ENCODE measurements at places on chromosomes 2 and 18.

DNA sequence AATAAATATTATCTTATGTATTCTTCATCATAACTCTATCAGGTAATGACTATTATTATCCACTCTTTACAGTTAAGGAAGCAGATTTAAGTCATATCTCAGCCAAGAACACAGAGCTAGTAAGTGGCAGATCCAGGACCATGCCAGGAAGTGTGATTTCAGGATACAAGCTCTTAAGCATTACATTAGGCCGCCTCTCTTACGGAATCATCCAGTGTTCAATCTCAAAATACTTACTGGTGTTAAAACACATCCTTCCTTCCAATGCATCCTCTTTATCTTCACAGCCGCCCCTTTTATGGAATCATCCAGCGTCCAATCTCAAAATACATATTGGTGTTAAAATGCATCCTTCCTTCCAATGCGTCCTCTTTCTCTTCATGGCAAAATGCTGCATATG, 14.7 kb upstream of the RGPD4 start:
- DNase-seq: no peak

DNA sequence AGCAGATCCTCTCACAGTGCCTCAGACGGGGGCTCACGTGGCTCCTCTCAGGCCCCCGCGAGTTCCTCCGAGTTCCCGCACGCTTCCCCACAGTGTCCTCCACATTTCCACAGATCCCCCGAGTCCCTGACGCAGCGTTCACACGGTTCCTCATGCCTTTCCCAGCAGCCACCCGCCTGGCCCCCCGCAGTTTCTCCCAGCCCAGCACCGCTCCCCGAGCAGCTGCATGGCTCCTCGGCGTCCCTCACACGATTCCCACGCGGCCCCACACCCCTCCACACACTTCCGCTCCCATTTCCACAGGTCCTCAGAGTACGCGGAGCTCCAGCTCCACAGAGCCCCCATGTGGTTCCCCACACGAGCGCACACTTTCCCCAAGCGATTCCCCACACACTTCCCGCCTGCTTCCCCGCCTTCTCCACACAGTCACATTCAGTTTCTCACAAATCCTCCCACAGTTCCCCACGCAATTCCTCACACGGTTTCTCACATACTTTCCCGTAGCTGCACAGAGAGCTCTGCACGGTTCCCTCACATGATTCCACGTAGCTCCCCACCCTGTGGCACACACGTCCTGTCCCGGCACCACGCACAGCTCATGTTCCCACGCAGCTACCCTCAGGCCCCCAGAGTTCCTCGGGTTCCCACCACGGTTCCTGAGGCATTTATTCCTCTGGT, 39.9 kb downstream of the KIF1A start:
- no peak for DNase-seq

- DNase-seq: no peak
These were observed 173.1 kb downstream of the LCLAT1 start for GRCh38 chr2:30620102-30620501.

- no peak for DNase-seq
These were observed 40.2 kb downstream of the HDAC4 start for GRCh38 chr2:239360421-239361310.

GRCh38 chr18:79965119-79965902, 868 bp downstream of the HSBP1L1 start:
- DNase-seq: peak; percentile 59

DNA sequence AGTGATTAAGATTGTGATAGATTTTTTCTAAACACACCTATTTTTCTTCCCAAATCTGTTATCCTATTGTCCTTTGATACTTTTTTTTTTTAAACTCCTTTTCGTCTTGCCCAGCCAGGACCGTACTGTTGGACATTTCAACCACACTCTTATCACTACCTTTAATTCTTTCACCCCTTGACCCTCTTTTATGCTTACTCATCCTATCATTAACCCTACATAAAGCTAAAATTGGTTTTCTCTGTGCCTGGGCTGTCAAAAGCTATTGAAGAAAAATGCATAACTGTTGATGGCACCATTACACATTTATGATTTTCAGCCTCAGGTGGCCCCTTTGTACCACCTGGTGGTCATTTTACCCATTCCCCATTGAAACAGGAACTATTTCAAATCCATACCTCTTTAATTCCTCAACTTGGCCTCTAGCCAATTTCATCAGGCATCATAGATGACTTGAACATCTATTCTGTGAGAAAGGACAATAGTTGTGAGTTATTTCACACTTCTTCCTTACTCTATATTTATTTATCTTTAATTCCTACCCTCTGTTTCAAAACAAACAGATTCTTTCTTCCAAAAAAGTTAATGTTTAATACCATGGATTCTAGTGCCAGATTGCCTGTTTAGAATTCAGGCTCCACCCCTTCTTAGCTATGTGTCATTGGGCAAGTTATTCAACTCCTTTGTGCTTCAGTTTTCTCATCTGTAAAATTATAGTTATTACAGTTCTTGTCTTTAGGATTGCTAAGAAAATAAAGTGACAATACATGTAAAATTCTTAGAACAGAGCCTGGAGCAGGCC, 258.6 kb downstream of the CAMKMT start:
- DNase-seq: no peak

- no peak for DNase-seq
These were observed 49.1 kb downstream of the MFSD6 start for GRCh38 chr2:190457256-190457655.

DNA sequence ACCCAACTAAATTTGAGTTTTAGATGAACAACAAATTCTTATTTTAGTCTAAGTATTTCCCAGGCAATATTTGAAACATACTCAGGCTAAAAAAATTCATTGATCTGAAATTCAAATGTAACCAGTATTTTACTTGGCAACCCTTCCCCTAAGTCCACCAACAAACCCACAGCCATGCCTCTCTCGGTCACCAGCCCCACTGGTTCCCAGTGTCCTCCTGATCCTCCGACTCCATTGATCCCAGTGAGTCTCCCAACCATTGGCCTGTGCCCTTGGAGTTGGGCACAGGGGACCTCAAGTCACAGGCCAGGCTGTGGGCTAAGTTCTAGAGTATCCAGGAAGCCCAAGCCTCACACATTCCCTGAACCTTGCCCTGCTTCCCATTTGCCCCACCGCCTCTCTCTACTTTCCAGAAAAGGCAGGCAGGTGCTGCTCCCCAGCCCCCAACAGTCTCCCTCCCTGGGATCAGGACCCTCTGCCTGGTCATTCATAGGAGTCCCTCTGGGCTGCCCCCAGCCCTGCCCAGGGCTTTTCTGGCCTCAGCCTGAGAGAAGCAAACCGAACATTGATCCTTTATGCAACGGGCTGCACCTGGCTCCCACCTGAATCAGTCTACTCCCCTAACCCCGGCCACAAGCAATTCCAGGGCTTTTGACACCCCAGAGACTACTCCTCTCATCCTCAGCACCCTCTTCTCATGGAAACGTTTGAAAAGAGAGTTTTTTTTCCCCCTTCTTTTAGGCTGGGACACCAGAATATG, 81.3 kb downstream of the HS1BP3 start:
- no peak for DNase-seq

GRCh38 chr2:149160195-149160594, 121.7 kb downstream of the LYPD6B start:
- DNase-seq: no peak

- DNase-seq: no peak
These were observed 1468.4 kb upstream of the NXPH2 start for GRCh38 chr2:140248623-140249022.

DNA sequence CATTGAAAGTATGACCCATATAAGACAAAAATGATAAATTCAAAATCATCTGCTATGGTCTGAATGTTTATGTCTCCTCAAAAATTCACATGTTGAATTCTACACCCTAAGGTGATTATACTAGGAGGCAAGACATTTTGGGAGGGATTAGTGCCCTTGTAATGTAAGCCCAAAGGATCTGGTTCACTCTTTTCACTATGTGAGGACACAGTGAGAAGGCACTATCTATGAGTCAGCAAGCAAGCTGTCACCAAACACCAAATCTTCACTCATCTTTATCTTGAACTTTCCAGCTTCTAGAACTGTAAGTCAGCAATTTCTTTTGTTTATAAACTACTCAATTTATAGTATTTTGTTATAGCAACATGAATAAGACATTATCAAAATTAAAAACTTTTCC, 284.7 kb upstream of the ZC3H15 start:
- DNase-seq: no peak

GRCh38 chr2:18373081-18373480, 187.4 kb downstream of the RDH14 start:
- DNase-seq: no peak

- DNase-seq: no peak
These were observed 299.0 kb downstream of the NDUFA10 start for GRCh38 chr2:239726091-239726591.

- DNase-seq: no peak
These were observed 108.4 kb upstream of the CDC42EP3 start for GRCh38 chr2:37779611-37780386.

GRCh38 chr2:134897932-134898331, 20.7 kb upstream of the CCNT2 start:
- peak; percentile 7 for DNase-seq

DNA sequence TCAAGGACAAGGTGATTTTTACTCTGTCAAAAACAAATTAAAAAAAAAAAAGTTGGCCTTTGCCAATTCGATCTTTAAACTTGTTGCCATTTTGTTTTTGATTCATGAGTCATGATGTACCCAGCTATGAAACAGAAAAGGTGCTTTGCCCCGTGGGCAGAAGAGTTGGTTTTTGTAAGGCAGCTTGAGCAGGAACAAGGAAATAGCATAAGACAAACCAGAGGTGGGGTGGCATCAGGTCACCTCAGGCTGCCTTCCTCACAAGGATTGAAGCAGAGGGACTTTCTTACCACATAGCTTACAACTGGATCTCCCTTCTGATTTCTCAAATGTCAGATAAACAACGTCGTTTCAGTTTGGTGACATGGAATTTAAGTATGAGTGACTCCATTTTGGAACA, 123.8 kb downstream of the ARL4C start:
- no peak for DNase-seq

DNA sequence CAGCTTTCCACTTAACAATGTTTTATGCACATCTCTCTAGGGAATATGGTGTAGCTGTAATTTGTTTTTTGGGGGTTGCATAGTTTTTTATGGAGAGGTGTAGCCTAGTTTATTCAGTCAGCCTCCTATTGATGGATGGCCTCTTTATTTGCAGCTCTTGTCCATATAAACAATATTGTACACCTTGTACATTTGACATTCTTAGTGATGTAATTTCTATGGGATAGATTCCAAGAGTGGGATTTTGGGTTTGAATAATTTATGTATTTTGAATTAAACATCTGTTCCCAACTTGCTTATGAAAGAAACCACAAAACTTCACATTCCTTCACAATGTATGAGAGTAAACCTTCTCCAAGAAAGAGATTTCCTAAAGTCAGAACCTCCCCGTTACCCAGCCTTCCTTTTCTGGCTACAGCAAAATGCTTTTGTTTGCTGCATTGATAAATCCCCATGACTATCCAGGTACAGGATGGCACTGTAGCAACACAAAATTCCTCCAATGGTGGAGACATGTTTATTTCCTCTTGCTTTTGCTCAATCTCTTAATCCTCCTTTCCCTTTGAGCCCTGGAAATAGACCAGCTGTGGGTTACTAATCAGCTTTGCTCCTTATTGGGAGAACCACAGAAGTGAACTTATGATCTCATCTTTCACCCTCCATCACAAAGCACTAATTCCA, 58.4 kb upstream of the GALR1 start:
- no peak for DNase-seq

- DNase-seq: no peak
These were observed 51.3 kb downstream of the RNF144A start for GRCh38 chr2:6968319-6969100.

DNA sequence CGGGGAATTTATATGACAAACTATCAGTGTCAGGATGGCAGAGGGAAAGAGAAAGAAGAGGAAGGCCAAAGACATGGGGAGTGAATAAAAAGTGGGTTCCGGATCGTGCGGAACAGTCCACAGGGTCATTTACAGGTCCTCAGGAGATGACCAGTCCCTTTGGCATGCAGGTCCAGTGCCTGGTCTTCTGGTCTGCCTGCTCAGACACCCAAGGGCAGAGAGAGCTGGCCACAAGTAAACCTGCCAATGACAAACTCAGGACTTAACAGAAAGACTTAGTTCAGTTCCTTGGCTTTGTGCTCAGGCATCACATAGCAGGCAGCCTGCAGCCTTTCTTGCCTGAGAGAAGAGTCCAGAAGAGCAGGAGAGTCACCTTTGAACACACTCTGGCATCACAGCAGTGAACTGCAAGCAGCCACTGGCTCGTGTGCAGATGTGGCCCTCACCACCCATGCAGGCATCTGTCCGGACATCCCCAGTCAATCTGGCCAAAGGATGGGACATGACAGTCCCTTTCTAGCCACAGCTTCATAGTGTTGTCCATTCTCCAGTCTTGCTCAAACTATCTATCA, 14.0 kb downstream of the TMEM127 start:
- no peak for DNase-seq

DNA sequence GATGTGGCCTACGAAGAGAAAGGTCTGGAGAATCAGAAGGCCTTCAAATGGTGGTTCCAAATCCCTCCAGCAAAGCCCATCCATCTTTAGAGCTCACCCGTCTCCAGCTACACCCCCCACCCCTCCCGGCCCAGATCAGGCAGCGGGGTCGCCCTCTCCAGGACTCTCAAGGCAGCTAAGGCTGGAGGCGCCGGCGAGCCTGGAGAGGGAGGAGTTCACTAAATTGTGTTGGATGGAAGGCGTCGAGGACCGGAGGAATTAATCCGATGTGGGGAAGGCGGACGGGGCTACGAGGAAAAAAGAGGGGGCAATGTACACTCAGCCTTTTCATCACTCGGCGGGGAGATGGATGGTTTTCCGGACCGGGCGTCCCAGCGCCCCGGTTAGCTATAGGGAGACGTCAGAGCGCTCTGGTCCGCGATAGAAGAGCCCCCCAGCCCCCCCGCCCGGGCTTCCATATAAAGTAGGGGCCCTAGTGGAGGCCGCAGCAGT, at the start of gene GRP:
Gene GRP, plus strand, starts transcription at position 487 of the 492 bp plus-strand sequence. CDS start 108 bp downstream, outside the sequence.
- peak; percentile 59 for DNase-seq

DNA sequence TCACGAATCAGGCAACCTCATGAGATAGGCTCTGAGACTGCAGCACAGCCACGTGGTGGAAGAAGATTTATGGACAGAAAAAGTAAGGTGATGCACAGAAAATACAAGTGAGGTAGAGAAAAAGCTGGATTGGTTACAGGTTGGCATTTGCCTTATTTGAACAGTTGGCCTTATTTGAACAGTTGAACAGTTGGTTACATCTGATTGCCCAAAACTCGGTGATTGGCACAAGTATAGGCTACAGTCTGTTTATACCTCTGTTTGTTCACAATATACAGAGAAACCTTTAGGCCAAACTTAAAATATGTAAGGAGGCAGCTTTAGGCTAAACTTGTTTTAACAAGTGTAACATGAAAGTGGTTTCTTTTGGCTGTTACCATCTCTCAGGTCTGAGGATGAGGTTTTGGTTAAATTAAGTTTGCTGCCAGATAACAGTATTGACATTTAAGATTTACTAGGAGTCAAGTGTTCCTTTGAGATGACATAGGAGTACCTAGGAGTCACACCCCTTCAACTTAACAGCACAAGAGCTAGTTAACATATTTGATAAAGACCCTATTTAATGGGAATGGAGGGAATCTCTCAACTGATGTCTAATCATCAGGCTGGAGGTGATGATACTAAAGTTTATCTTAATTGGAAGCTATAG, 16.5 kb upstream of the GPR155 start:
- DNase-seq: no peak

- DNase-seq: peak; percentile 57
These were observed 1.1 kb upstream of the CDCA7 start for GRCh38 chr2:173353556-173353955.

GRCh38 chr18:70158992-70159717, 46.3 kb downstream of the RTTN start:
- DNase-seq: no peak

GRCh38 chr2:220966636-220967035, 605.5 kb downstream of the EPHA4 start:
- peak; percentile 52 for DNase-seq

GRCh38 chr18:67794521-67794920, 278.0 kb upstream of the DSEL start:
- no peak for DNase-seq
